ENCODE measurements at places on chromosomes 12 and 14. TPM values are rescaled to one million over a fixed set of nuclear protein-coding genes. Genes with fewer than 3 reads are reported as not detected.

- DNase-seq, result peak; percentile 96
Measured at GRCh38 chr14:54447231-54447692, 6.1 kb upstream of the CNIH1 start.

DNA sequence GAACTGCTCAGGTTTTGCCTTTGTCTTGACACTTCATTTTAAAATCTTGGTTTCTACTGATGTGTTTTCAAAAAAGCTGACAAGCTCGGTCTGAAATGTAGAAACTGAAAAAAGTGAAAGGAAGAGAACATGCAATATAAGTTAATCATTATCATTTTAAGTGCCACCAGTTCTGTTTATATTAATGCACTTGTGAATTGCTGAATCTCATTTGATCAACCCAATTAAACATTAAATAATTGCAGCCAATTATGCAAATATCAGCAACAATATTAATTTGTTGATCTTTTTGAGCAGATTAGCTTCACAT lies 133.8 kb downstream of the BCAT1 start:
- no peak for DNase-seq

DNA sequence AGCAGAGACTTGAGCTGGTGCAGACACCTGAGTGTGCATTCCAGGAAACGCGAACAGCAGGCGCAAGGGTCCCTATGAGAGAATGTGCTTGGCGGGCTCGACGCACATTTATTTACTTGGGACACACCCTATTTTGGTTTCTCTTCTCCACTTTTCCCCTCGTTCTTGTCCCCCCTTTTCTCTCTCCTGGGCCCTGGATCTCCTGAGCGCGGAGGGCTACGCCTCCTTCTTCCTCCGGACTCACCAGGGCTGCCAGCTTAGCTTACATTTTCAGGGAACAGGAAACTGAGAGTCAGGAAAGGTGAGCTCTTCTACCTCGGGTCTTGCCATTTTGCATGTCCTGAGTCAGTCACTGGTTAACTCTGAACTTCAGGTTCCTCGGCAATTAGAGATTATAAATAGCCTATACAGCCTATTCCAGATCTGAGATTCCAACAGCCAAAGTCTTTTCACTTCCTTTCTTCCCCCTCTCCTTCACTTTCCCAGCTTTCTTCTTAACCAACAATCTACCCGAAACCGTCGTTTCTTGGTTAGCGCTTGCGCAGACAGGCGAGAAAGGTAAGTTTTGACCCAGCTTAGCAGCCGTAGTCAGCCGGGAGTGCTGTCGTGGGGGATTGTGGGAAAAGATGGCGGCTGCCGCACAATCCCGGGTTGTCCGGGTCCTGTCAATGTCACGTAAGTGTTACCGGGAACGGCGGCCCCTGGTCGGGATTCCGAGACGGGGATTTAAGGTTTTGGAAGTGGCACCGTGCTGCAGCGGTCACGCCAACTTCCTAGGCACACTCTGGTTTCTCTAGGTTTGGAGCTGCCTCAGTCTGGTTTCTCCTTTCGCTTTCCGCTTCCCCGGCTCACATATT lies at the start of the genes AKAP3 and NDUFA9:
AKAP3 (minus strand) TSS at position 551 of the 857 bp plus-strand sequence. CDS start 10,855 bp downstream, outside the sequence.
NDUFA9 (plus strand) TSS at position 614 of the 857 bp plus-strand sequence; CDS start at position 627, 13 bp downstream.
- peak; percentile 94 for DNase-seq

- DNase-seq, result no peak
Measured at GRCh38 chr12:132364348-132364902, 35.0 kb upstream of the GALNT9 start.

PRPH gene
- 115 TPM for polyA plus RNA-seq

TAS2R8 gene
- polyA plus RNA-seq, result not detected
